ENCODE measurements at places on chromosomes 11 and 22. TPM values are rescaled to one million over a fixed set of nuclear protein-coding genes. Genes with fewer than 3 reads are reported as not detected.

DNA sequence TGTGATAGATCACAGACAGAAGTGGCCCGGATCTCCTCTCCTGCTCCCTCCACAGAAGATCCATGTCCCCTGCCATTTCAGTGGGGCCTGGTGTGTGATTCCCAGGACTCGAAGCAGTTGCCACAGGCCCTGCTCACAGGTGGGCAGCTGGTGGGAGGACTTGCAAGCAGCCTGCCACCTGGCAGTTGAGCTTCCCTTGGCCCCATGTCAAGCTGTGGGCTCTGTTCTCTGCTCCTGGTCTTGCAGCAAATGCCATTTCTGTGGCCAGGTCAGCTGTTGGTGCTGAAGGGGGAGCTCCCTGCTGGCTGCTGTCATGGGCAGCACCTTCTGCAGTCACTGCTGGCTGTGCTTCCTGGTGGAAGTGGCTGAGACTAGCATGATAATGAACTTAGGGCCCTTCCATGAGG is 59.1 kb upstream of the SLC22A12 start:
- DNase-seq = no peak

DNA sequence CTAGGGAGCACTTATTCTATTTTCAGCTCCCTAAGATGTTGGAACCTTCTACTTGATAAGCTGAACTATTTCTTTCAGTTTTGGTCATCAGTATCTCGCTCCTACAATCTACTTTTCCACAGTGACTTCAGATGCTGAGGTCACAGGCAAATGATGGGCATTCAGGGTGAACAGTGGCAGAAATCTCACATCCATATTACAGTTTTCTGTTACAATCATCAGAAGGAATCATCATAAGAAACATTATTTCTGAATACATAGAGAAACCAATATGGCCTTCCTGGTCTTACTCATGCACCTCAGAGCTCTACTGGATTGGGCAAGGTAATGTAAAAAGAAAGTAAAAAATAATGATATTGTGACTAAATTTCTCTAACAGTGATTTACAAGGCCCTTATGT is 39.4 kb upstream of the DDI1 start:
- DNase-seq = no peak

DNA sequence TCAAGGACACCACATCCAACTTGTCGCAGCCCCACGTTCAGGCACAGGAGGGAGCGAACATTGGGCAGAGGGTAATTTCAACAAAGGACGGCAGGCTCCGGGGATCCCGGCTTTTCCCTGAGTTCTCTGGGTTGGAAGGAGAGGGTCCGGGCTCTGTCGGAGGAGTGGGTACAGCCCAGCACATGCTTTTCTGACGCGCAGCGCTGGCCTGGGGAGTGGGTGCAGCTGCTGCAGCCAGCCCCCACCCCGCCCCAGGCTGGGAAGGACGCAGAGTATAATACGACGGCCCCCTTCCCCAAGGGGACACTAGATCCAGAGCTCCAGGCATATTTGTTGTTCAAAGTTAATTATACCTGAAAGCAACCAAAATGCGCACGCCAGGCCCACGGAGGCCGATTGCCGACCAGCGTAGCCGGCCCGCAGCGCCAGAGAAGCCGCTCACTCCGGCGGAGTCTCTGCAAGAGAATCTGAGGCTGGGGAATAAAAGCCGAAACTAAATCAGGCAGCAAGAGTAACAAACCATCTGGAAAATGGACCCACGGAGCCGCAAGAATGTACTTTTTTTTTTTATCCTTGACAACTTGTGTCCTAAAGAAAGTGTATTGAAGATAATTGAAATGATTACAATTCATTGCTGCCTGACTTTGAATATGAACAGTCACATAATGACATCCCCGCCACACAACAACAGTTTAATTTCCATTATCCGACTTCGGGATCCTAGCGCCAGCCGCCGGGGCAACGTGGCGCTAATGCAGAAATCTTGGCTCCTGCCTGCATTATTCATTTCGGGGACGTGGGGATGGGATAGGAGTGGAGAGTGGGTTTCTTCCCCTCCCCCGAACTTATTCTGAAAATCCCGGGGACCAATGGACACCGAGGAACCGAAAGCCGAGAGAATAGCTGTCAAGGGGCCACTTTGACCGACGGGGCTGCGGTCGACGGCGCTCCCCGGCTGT is 14.0 kb upstream of the PAX6 start:
- DNase-seq = no peak

GRCh38 chr22:38628444-38628843 is 27.7 kb downstream of the FAM227A start:
- DNase-seq = no peak

SCT gene
- 131 TPM for polyA plus RNA-seq

CRYBA4 gene
- 0.06 TPM for polyA plus RNA-seq

DGAT2 gene
- polyA plus RNA-seq = 70.2 TPM

GRCh38 chr22:17726928-17727897 is 47.1 kb downstream of the BID start:
- no peak for DNase-seq

KDM4E gene
- polyA plus RNA-seq = 0.19 TPM

OR4P4 gene
- not detected for polyA plus RNA-seq

DNA sequence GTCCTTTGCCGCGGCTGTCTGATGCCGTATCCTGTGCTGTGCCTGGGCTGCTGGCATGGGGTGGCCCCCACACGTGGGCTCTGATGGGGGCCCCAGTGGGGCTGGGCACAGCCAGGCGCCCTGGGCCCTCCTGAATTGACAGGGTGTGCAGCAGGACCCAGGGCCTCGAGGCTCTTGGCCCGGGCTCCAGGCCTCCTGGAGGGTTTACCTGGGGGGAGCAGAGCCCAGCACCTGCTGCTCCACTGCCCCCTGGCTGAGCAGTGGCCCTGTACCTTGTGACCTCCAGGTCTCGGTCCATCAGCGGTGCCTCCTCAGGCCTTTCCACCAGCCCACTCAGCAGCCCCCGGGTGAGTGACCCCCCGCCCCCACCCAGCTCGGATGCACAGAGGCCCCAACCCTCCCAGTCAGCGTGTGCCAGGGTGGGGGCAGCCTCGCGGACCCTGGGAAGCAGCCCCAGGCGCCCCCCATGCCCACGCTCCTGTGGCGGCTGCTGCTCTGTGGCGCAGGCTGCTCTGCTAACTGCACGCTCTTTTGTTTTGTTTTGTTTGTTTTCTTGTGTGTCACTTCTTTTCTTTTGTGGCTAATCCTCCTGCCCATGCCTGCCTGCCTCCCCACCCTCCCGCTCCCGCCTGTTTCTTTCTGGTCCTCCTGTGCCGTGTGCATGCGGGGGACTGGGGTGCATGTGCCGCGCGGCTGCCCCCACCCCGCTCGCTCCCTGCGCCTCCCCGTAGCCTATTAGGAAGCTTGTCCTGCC is 36.9 kb downstream of the MOB2 start:
- DNase-seq = no peak

DNA sequence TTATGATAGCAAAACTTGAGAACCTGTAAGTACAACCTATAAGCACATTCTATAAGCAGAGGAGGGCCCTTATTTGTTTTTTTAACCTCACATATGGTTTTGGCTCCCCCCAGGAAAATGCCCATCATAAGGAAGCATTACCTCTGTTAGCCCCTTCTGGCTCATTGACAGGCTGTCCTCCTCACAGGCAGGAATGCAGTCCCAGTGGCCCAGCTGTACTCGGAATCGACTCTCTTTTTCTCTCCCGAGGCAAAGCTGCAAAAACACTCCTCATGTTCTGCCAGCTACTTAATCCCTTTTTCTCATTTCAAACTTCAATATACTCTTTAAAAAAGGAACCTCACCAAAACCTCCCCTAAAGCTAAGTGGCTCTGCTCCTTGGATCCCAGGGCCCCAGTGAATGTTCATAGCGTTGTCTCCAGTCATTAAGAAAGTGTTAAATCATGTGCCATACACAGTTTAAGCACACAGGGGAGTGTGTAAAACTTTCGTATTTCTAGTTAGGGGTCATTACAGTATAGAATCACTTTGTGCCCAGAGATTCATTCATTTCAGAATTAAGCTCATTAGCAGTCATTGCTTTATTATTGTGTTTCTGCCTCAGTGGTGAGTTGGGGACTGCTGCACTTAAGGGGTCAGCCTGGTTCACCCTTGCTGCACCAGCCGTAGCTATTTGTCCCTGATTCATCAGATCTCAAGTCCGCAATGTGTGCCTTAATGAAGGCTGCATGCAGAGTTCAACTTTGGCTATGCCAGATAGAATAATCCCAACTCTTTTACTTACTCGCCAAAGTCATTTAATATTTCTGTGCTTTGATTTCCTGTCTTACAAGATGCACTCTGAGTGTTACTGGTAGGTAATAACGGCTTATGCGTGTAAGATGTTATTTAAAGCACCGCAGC is 57.6 kb downstream of the JRKL start:
- no peak for DNase-seq

DNA sequence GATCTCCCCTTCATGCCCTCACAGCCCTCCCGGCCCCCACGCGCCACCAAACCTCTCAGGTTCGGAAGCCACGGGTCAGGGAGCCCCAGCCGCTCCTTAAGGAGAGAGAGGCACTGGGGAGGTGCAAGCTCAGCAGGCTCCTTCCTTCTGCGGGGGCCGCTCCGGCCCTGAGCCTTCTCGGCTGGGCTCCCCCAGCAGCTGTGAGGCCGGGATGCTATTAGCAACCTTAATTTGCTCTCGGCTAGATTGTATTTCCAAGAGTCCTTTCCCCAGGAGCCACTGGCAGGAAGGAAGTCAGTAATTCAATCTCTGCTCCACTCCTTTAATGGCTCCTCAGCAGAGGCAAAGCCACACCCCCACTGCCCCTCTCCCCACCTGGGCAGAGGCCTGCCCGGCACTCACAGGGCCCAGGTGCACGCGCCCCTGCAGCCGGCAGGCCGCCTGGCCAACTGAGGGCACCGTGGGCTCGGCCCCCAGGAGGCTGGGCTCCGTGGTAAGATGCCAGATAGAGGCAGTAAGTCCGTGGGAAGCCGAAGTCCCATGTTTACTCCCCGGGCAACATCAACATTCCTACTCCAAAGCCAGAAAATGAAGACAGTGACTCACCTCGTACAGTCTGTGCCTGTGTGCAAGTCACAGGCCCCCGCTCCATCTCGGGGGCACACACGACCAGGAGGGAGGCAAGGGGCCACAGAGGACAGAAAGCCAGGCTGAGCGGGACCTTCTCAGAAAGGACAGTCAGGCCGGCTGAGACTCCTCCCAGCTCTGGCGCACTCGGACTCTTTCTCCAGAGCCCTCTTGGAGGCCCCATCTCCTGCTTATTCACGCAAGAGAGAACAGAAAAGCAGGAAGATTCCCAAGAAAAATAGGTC is 5.2 kb downstream of the IGSF9B start:
- no peak for DNase-seq

ARHGAP8 gene
- polyA plus RNA-seq = 16.2 TPM

- DNase-seq = no peak
Observed at GRCh38 chr11:104198576-104198975, 34.6 kb upstream of the PDGFD start.

DNA sequence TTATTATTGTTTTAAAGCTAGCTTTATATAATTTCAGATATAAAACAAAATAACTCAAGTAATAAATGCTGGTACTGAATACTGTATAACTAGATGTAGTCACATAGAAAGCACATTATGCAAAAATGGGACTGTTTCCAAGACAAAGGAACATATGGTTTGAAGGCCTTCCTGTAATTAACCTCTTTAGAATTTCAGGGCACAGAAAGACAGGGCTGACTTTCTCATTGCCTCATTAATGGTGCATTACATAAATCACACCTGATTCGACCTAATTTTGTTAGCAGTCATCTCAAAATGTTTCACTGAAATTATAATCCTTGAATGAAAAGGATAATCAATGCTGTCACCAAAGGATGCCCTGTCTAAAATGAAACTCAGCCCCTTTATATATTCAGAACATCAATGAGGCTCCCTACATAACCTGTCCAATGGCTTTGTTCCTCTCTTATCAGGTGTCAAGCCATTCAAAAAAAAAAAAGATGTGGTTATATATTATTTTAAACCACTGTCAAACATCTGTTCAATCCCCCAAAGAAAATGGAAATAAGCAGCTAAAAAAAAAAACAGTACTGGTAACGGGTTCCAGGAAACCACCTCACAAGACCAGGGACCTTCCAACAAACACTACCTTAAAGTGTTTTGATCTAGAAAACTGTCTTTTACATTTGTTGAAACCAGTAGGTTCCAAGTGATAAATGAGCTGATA is 77.4 kb downstream of the FAM168A start:
- no peak for DNase-seq

DNA sequence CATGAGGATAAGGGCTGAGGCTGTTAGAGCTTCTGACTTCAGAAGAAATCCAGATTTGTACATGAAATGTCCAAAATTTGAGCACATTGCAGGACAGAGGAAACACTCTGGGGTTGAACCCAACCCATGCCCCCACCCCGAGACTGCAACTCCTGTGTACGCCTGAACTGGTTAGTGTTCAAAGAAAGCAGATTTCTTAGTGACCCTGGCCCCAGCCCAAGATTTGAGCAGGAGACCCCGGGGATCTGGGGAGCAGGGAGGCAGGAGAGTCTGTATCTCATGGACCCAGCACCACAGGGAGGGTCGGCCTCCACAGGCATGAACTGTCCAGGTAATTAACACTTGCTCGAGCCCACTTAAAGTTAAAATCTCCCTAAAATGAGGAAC is 69.3 kb upstream of the WNT7B start:
- DNase-seq = no peak

DNA sequence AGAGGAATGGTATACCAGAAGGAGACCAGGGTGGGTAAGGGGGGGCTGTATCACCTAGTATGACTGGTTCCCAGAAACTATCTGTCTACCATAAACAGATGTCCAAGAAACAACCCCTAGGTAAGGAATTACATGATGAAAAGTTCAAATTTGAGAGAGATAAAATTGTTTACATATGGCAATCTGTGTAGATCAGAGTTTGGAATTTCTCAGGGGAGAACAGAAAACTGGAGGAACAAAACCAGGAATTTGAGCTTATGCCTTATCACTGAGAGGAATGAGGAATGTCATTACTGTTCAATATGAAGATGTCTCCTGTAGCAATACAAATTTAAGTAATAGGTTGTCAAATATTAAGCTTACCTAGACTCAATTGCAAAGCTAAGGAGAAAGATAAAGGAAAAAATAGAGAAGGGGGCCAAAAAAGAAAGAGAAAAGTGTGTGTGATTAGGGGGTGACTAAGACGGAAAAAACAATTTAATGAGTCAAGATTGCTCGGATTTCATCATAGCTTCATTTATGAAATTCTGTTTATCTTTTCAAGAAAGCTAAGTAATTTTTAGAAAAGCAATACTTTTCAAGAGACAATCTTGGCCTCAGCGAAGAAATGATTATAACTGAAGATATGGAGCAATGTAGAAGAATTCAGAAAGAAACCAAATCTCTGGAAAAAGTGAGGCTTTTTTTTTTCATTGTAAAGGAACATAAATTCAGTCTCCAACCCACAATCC is 117.8 kb downstream of the APOL5 start:
- DNase-seq = no peak

- no peak for DNase-seq
Observed at GRCh38 chr22:17581056-17581455, 17.8 kb downstream of the SLC25A18 start.

LINC01488 gene
- 0.09 TPM for polyA plus RNA-seq

RFPL2 gene
- polyA plus RNA-seq = 0.21 TPM

- DNase-seq = peak; percentile 94
Observed at GRCh38 chr11:65422633-65423515, at the start of gene NEAT1. TSS of gene NEAT1 (plus strand) at chr11:65422798.

OR51B4 gene
- 0.07 TPM for polyA plus RNA-seq

- no peak for DNase-seq
Observed at GRCh38 chr11:57979532-57980079, 44.1 kb upstream of the OR9Q1 start.

- DNase-seq = peak; percentile 45
Observed at GRCh38 chr22:31586137-31586920, 75.7 kb downstream of the PISD start.

BIRC3 gene
- 5.7 TPM for polyA plus RNA-seq

- DNase-seq = no peak
Observed at GRCh38 chr11:79198898-79199250, 242.0 kb downstream of the TENM4 start.

GRCh38 chr11:69791276-69792180 is 16.4 kb upstream of the FGF4 start:
- DNase-seq = no peak

- no peak for DNase-seq
Observed at GRCh38 chr22:33873186-33873585, 47.1 kb downstream of the LARGE1 start.

All from large intestine (tissue), 12 donors.